Hematopoietic multipotent progenitor cell treated with erythropoietin and hydrocortisone succinate and interleukin-3 and kit ligand, for 6 days (in vitro differentiated cells): ENCODE measurements at places on chromosomes 3 and 15.

DNA sequence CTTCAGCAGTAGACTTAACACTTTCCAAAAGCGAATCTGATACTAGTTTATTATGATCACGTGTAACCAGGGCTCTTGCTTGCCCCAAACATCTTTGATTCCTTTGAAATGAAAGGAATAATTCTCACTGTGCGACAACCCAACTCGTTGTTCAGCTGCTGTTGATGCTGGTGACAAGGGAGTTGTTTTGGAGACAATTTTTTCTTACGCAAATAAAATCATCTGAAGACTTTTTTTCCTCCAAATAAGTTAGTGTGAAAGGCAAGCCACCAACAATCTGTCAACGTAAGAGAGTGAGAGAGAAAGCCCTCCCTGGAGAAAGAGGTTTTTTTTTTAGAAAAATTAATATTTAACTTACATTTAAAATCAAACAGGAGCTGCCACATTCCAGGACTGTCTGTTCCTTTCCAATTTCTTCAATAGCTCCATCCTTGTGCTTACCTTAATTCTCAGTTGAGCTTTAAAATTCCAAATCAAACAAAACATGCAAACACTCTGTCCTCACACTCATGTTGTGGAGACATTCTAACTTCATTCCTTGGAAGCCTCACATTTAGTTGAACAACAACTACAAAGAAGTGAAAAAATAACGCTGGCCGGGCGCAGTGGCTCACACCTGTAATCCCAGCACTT is 4.9 kb upstream of the P3H2 start:
- no peak for DNase-seq

GRCh38 chr15:39960411-39960810 is 26.5 kb downstream of the EIF2AK4 start:
- DNase-seq = no peak

DNA sequence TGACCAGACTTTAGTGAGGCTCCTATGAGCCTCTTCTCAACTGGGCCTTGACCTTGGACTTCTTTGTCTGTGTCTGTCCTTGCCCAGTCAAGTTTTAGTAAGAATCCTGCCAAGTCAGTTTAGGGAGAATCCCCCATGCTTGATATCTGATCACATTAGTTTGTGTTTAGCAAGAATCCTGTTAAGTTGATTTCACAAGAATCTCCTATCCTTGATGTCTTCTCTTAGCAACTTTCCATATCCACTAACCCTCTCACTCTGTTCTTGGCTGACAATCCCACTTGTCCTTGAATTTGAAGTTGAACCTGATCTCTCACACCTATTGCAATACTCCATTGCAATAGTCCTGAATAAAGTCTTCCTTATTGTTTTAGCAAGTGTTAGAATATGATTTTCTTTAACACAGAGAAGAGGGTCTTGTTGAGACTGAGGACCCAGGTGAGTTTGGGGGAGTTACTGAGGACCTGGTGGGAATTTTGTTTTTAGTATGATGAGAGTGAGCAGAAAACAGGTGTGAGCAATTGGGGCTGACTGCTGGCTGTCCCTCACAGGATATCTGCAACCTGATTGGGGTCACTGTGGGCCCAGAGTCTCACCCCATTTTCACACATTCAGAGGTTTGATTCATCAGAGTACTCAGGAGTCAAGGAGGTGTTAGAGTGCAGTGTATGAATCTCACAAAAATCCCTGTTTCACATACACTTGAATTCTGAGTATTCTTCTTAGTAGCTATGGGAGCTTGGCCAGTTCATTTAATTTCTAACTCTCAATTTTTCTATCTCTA is 39.9 kb upstream of the TNFAIP8L3 start:
- DNase-seq = no peak

DNA sequence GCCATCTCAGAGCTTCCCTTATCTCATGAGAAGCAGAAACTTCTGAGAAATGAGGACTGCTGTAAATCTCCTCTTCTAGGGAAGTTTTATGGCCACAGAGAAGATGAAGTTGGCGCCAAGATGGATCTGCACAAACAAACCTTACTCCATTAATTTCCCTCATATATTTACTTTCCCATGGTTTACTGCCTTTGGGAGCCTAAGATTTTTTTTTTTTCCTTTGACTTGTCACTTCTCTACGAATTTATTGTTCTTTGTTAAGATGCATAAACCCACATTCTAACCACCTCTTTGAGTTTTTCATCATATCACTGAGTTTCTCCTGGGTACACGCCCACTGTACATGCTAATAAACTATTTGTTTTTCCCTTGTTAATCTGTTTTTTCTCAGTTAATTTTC is 21.5 kb upstream of the NPTN start:
- no peak for DNase-seq

- no peak for DNase-seq
Measured at GRCh38 chr3:40120067-40120692, 189.3 kb upstream of the EIF1B start.
